NCI-H1105 treated with DMSO at 0.1 percent for 48 hours (cell line): ENCODE measurements at places on chromosomes 6 and 20.

GRCh38 chr20:21358737-21359136 lies 38.6 kb downstream of the NKX2-4 start:
- DNase-seq = no peak

GRCh38 chr6:34705241-34705640 lies 8.7 kb upstream of the ILRUN start:
- DNase-seq = no peak

DNA sequence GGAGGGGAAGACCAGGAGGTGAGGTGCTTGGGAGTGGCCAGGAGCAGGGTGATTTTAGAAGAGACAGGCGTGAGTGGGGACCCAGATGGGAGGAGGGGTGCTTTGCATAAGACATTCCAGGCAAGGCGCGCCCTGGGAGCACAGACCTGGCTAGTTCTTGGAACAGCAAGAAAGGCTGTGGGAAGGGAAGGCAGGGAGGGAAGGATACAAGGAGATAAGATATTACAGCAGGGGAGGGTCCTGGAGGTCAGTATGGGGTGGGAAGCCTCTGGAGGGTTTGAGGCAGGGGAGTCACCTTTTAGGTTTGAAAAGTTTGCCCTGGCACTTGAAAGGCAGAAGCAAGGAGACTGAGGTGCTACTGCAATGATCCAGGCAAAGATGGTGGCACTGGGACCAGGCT lies 111.8 kb downstream of the ZDHHC14 start:
- no peak for DNase-seq

- DNase-seq = no peak
These were observed 68.6 kb upstream of the FBXL4 start for GRCh38 chr6:99016355-99016754.

DNA sequence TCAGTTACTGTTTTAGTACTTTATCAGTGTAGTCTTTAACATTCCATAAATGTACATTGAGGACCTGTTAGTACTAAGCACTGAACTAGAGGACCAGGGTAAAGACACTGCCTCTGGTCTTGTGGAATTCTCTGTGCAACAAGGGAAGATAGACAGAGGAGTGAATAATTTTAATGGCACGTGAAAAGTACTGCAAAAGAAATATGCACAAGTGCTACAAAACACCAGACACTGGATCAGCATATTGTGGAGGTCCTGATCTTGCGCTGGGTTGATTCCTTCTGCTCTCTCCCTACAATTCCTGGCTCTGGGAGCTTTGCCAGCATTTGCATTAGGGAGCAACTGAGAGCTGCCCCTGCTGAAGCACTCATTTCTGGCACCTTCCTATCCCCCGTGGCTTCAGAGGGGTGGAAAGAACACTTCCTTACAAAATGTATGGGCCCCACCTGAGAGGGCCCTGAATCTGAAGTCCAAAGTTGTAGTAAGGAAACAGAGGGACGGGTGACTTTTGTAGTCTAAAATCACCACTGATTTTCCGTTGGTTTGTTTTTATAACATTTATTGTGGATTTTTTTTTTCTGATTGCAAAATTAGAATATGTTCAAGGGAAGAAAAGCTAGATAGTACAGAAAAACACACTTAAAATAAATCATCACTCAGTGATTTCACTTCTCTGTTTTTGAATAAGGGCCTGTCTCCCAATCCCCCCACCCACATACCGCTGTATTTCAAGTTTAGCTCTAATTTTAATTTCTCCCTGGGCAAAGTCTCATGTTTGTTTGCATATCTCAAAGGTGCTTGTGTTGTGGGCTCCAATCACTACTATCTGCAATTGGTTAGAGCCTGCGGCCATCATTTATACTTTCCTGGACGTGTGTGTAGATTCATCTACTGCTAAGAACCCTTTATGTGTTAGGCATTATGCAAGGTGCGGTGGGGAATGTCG lies 4.9 kb downstream of the PKIG start:
- DNase-seq = peak; percentile 36

GRCh38 chr20:59827138-59828056 lies 106.0 kb downstream of the SYCP2 start:
- DNase-seq = no peak

DNA sequence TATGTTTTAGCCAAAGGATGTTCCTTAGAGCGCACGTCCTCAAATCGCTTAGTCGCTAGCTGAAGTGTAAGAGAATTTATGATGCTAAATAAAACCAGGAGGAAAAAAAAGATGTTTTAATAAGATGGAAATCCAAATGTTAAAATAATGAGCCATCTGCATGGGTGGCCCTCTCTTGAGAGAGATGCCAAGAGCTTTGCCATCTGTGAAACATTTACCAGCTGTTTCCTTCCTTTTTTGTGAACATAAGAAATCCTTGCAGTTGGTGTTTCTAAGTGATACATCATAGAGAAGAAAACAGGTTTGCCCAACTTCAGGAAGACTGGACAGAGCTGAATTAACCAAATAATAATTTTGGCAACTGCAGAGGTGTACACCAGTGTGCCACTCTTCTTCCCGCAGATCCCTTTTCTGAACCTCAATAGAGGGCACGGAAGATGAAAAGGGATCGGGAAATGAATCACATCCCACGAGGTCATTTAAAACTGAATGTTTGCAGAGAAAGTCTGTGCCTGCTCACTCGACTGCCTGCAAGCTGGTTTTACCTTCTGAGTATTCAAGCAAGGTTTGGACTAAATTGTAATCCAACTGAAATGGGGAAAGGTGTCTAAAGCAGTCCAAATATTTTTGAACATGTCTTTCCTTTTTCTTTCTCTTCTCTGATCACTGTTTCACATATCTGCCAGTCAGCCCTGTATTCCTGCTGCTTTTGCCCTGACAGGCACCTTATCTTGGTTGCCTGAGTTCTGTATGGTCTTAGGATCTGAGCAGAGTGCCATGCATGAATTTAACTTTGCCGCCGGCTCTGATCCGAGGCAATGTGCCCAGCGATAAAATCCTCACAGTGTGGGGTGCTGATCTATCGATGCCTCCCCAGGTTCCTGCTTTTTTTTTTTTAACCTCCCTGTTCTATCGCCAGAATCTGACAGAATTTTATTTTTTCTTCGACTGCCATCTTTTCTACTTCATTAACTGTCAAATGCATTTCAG lies 35.5 kb upstream of the TSHZ2 start:
- DNase-seq = no peak

DNA sequence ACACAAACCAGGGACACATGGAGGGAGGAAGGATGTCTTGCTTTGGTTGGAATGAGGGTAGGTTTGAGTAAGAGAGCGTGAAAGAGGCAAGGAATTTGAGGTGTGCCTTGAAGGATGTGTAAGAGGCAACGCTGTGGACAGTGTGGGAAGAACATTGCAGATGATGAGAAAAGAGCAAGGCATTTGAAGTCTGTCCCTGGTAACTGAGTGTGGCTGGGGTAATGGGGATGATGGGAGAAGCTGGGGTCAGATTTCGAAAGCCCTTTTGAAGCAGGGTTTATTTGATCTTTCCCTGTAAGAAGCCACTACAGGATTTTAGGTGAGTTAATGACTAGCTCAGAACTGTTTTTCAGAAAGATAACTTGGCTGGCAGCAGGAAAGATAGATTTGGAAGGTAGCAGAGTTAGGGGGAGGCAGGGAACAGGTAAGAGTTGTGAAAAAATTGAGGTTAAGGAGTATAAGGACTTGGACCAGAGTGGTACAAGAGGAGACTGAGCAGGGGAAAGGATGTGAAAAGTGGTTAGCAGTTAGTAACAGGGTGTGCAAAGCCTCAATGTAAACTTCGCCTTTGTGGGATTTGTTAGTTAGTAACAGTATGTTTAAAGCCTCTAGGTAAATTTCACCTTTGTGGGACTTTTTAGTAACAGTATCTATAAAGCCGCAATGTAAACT lies 17.7 kb downstream of the UTRN start:
- no peak for DNase-seq

- peak; percentile 43 for DNase-seq
These were observed 56.5 kb upstream of the TENT5A start for GRCh38 chr6:81808851-81809570.

DNA sequence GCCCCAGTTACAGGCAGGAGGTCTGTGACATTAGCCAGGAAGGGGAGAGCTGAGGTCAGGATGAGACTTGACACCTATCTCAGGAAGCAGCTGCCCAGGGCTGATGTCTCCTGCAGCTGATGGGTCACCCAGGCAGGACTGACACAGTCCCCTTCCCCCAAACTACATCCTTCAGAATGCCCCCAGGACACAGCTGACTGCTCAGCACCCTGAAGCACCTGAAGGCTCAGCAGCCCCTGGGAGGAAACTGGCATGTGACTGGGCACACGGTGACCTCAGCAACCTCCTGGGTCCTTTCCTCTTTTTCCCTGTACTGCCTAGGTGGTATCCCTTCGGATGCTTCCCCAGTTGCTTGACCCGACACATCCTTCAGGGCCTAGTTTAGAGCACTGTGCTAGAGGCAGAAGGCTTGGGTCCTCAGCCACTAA lies 1.9 kb downstream of the SDC4 start:
- DNase-seq = no peak

DNA sequence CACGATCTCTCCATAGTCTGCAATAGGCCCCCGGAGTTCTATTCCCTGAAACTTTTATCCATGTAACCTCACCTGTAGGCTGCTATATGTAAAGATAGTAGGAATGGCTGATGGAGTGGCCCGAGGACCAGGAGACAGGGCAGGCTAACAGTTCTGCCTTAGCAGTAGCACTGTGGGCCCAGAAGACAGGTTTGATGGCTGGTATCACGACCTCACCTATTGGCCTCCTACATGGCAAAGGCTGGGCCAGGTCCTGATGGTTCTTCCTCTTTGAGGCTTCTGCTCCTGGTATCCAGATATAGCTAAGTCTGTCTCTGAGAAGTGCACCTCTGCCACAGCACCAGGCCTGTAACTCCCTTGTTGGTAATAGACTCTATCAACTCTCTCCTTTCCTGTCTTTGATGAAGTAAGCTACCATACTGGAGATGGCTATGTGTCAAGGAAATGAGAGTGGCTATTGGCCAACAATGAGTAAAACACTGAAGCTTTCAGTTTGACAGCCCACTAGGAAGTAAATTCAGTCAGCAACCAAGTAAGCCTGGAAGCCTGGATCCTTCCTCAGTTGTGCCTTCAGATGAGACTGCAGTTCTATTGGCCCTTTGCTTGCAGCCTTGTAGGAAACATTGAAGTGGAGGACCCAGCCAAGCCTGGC lies 5.7 kb downstream of the SPEF1 start:
- no peak for DNase-seq

GRCh38 chr6:162184465-162184864 lies 543.1 kb downstream of the PRKN start:
- DNase-seq = no peak

DNA sequence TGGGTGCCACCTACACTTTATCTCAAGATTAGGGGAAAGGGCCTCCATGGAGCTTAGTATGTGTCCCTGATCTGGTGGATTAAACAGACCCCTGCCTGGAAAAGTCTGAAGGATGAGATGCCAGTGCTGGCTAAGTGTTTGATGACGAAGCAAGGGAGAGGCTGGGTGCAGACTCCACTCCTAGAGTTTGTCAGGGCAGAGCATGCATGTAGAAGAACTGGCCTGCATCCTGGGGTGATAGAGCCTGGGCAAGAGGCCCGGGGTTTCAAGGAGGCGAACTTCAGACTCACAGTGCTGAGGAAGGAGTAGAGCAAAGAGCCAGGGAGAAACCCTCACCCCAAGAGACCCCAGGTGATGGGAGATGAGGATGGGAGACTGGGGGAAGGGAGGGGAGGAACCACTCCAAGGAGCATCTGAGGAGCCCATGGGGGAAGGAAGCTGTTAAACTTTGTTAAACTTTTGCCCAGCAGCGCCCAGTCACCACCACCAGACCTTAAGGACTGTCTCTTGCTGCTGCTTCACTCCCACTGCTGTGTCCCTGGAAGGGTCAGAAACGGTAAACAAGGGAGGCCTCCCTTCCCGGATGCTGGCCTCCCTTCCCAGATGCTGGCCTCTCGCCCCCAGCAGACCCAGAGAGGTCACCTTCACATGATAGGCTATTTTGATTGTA lies 61.6 kb downstream of the RPRD1B start:
- no peak for DNase-seq

DNA sequence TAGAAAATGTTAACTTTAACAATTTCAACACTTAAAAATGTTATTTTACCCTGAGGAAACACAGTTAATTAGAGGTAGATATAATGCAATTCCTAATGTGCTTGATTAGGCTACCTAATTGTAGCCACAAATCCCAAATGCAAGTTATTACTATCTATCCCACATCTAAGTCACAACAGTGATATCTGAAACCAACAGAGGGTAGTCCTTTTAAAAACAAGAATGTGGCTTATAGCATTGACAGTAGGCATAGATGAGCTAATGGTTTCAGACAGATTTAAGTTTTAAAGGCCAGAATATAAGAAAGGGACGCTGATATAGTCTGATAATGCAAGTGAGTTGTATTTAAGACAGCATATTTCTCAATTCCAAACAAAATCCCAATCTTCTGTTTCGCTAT lies 23.0 kb downstream of the PLN start:
- DNase-seq = no peak

DNA sequence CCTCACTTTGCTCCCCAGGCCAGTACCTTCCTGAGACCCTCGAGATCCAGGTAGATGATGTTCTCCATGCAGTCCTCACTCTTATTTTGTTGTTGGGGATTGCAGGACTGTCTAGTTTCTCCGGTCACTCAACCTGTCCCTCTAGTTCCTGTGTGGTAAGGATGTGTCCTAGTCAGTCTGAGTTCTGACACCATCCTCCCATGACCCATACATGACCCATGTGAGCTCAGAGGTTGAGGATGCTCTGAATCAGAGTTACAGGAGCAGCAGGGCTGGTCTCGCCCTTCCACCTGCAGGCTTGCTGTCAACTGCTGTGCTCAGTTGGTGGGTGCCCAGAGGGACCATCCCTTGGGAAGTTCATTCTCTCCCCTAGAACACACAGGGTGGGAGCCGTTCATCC lies 11.9 kb upstream of the CST8 start:
- DNase-seq = no peak

DNA sequence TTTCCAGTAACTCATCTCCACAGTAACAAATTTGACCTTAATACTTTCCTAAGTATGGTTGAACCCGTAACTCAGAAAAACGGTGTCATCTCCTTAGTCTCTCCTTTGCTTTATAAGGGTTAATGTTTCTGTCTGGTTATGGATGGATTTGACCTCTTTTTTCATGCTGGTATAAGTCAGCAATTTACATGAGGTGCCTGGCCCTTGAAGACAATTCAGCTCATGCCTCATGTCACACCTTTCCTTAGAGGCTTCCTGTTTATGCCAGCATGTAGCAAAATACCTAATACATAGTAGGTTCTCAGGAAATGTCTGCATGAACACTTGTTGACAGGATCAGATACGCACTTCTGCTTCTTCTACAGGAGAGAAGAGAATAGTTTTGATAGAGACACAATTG lies 37.7 kb upstream of the C20orf144 start:
- no peak for DNase-seq

- DNase-seq = no peak
These were observed 42.7 kb downstream of the FAM50B start for GRCh38 chr6:3891883-3892282.

DNA sequence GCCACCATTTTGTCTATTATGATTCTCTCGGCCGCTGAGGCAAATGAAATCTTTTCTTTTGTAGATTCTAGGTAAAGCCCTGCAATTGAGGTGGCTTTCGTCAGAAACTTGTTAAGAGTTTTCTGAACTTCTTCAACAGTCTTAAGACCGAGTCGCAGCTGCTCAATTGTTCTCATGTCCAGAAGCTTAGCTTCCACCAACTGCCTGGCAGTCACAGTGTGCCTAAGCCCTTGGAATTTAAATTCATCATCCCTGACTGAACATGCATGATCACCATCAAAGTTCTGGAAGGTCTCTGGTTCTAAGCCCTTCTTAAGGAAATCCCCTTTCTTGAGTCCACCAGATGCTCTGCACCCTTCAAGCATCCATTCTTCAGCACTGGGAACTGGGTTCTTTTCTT lies 25.7 kb downstream of the DST start:
- DNase-seq = no peak

GRCh38 chr6:130537447-130537846 lies 171.6 kb downstream of the TMEM200A start:
- no peak for DNase-seq
